ENCODE measurements at places on chromosomes 7 and 10. TPM values are rescaled to one million over a fixed set of nuclear protein-coding genes. Genes with fewer than 3 reads are reported as not detected.

SAMD9L gene
- total RNA-seq = 40.4 TPM

EGFR gene
- total RNA-seq = 3.5 TPM

GPR85 gene
- 0.30 TPM for total RNA-seq

SPRN gene
- total RNA-seq = 0.05 TPM

GPR22 gene
- not detected for total RNA-seq

VIPR2 gene
- not detected for total RNA-seq

NOD1 gene
- total RNA-seq = 21.9 TPM

CEP41 gene
- 16.1 TPM for total RNA-seq

CPA2 gene
- not detected for total RNA-seq

XRCC2 gene
- 4.7 TPM for total RNA-seq

PALS2 gene
- 2.7 TPM for total RNA-seq

ZNF32 gene
- total RNA-seq = 19.9 TPM

TSPAN12 gene
- total RNA-seq = 10.4 TPM

COL1A2 gene
- 6.7 TPM for total RNA-seq

APBB1IP gene
- not detected for total RNA-seq

CPXM2 gene
- total RNA-seq = 7.0 TPM

MRLN gene
- total RNA-seq = not detected

FIS1 gene
- 217 TPM for total RNA-seq

PGAM2 gene
- not detected for total RNA-seq

SLC26A3 gene
- not detected for total RNA-seq

PDAP1 gene
- total RNA-seq = 138 TPM

SLC39A12 gene
- total RNA-seq = not detected

CCDC172 gene
- not detected for total RNA-seq

LRRTM3 gene
- not detected for total RNA-seq

SNX8 gene
- 33.7 TPM for total RNA-seq

CYP3A7 gene
- not detected for total RNA-seq

FXYD4 gene
- total RNA-seq = not detected

IFIT3 gene
- 61.5 TPM for total RNA-seq

ABCB4 gene
- total RNA-seq = 2.1 TPM

SPDYE2B gene
- total RNA-seq = not detected

CHRM2 gene
- under 0.01 TPM for total RNA-seq

CCL24 gene
- not detected for total RNA-seq

OR6V1 gene
- not detected for total RNA-seq

ARHGEF35 gene
- 0.73 TPM for total RNA-seq

FOXP2 gene
- total RNA-seq = 0.34 TPM

ANKRD61 gene
- 0.40 TPM for total RNA-seq

CDH23 gene
- not detected for total RNA-seq
